ENCODE measurements at places on chromosomes 16 and 17.

DNA sequence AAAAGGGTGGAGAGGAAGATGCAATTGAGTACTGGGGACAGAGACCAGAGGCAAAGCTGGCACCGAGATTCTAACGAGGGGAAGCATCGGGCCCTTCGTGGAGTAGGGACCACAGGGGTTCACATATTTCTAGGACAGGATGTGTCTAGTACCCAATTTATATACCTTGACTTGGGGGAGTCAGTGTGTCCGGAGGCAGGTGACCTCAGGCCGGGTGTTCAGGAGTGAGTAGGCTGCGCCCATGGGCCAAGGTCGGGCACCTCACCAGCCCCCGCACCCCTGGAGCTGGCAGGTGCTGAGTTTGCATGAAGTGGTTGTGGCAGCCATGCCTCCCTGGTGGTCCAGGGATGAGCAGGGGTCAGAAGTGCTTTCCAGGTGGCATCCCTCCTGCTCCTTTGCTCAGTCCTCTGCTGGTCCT, 8.6 kb upstream of the NXPH3 start:
- DNase-seq = no peak

DNA sequence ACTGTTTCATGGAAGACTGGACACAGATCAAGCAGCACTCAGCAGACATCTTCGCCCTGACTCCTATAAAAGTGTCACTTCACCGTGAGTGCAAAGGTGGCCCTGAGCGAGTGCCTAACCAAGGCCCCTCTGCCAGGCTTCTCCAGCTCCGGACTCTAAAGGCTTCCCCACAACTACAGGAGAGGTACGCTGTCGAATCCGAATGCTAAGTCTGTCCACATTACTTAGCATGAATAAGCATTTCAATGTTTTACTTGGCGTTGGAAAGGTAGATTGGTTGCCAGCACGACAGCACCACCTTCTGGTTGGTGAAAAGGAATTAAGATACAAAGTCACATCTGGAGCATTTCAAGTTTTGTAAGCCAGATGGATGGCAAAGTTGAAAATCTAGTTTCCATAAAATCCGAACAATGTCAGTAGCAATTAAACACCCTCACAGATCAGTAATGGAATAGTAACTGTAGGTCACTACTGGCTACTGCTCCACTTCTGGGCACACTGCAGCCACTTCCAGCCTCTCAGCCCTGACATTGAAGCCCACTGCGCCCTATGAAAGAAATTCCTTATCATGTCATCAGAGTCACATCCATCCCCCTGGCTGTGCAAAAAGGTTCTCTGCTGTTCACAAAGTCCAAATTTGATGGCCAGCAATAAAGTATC, 100.9 kb downstream of the PARN start:
- peak; percentile 83 for DNase-seq

DNA sequence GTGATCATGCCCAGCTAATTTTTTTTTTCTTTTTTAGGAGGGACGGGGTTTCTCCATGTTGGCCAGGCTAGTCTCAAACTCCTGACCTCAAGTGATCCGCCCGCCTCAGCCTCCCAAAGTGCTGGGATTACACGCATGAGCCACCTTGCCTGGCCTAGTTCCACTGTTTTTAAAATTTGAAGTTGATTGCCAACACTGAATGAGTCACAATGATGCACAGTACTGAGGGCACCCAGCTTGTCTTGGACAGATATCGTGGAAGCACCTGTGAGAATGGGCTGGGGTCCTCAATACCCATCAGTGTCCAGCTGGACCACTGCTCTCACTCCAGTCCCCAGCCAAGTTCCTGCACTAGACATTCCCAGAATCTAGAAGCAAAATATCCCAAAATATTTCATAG, 2.5 kb downstream of the KNOP1 start:
- DNase-seq = no peak

DNA sequence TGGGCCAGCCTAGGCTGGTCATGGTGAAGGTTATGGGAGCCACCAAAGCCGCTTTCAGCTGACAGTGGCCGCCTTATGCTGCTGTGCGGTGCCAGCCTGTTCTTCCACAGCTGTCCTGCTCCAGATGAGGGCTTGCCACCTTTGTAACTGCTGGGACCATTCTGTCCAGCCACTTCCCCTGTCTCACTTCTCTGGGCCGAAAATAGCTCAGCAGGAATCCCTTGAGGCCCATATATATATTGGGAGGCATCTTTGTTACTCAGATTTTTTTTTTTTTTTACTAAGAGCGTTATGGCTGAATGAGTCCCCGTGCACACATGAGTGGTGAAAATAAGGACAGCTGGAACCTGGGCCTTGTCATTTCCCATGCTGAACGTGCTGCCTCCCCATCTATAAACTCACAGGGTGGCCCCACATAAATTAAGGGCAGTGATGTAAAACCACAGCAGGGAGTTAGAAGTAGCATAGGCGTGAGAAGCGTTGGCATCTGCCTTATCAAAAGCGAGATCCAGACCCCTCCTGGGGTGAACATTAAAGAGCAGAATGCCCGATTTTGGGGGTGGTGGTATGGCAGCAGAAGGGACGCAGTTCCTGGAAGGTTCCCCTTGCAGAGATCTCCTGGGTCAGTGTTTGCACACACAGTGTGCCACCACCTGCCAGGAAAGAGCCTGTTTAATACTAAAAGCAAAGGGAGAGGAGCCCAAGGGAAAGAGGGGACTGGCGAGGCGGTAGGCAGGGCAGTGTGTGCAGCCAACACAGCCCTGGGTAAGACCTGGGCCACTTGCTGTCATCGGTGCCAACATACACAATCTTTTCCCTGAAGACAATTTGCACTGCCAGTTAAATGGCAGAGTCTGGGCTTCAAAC, 57.8 kb downstream of the USP43 start:
- DNase-seq = no peak

- no peak for DNase-seq
These were observed 266.7 kb downstream of the ENGASE start for GRCh38 chr17:79341222-79341780.

- no peak for DNase-seq
These were observed 6.4 kb upstream of the SLFN12L start for GRCh38 chr17:35543856-35544255.

GRCh38 chr17:28549236-28550132, 2.9 kb downstream of the UNC119 start:
- peak; percentile 60 for DNase-seq

GRCh38 chr16:71254832-71255525, 24.5 kb upstream of the HYDIN start:
- DNase-seq = no peak
